Activated CD4-positive, alpha-beta T cell treated with anti-CD3 and anti-CD28 coated beads for 36 hours (primary cell): ENCODE measurements at places on chromosomes 2 and 18.

GRCh38 chr2:143171817-143172216 lies 42.6 kb downstream of the ARHGAP15 start:
- DNase-seq: no peak

DNA sequence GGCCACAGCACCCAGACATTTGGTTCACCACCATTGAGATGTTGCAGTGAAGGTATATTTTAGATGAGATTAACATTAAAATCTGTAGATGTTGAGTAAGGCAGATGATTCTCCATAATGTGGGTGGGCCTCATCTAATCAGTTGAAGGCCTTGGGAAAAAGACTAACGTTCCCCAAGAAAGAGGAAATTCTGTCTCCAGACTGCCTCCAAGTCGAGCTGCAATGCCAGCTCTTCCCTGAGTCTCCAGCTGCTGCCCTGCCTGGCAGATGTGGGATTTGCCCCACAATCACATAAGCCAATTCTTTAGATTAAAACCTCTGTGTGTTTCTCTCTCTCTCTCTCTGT lies 101.9 kb downstream of the PDCL3 start:
- no peak for DNase-seq

GRCh38 chr2:11056614-11057013 lies 98.7 kb upstream of the SLC66A3 start:
- DNase-seq: no peak

DNA sequence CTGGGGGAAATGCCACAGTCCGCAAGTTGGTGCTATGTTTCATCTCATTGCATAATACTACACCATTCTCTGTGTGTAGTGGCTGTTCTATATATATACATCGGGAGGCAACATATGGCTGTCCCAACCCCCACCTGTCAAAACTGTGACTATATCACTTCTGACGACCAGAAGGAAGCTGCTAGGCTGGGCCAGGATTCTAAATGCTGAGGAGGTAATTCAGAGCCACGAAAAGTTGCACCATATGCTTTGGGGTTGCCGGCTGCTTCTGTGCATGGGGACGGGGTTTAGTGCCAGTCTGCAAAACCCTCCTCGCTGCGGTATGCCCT lies 117.3 kb downstream of the MSH2 start:
- peak; percentile 20 for DNase-seq

DNA sequence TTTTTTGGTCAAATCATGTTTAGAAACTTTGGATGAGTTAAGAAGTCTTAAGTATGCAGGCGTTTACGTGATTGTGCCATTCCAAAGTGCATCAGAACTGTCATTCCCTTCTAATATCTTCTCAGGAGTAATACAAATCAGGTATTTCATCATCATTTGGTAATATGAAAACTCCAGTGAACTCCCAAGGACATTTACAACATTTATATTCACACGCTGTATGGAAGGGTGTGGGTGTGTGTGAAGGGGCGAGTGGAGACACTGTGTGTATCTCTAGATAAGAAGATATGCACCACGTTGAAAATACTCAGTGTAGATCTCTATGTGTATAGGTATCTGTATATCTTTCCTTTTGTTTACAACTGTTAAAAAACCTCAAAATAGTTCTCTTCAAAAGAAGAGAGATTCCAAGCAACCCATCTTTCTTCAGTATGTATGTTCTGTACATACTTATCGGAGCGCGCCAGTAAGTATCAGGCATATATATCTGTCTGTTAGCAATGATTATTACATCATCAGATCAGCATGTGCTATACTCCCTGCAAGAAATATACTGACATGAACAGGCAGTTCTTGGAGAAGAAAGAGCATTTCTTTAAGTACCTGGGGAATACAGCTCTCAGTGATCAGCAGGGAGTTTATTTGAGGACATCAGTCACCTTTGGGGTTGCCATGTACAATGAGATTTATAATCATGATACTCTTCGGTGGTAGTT lies 29.3 kb downstream of the COX7A2L start:
- no peak for DNase-seq

GRCh38 chr2:219302412-219302968 lies 6.7 kb downstream of the PTPRN start:
- DNase-seq: no peak
